ENCODE measurements at places on chromosomes 5 and 9.
A peak's percentile ranks its signal among the peaks of the same experiment; 100 is the strongest.

DNA sequence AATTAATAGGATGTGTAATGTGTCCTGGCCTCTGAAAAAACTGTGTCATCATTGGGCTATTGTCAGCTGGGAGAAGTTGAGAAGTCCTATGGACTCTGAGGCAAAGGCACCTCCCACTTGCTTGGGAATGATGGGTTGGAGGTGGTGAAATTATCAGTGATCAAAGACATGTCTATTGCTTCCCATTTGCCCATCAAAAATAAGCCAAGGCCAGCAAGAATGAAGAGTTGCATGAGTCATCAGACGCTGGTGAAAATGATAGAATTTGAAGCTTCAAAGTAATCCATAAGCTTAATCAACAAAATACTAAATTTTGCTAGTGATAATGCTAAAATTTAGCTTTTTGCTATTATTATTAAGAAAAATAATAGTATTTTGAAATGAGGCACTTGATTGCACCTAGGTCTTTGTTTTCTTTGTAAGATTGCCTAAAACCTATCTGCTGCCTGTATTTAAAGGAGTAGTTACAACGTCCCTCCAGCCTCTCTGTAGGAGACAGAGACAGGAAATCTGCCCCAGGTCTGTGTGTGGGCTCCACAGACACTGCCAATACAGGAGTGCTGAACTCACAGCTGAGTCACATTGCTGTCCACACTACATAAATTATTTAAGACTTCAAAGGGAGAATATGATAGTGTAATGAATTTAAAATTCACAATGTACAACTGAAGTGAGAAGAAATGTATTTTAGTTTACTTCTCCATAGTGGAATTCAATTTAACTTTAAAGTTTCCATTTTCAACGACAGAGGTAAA, 48.4 kb upstream of the APC start:
- no peak for DNase-seq

DNA sequence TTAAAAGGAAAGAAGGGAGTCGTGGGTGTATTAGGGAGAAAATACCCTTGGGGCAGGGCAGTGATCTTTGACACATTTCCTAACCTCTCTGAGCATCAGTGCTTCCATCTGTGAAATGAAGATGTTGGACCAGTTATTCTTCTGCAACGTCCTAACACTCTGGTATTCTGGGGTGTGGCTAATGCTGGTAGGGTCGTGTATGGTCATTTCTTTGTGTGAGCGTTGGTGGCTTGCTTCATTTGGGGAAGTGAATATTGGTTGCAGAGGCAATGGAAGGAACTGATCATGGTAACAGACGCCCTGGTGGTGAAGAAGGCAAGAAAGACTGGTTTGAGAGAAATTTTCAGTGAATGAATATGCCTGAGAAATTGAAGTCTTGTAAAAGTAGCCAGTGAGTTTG, 67.9 kb upstream of the TTC23L start:
- no peak for DNase-seq

DNA sequence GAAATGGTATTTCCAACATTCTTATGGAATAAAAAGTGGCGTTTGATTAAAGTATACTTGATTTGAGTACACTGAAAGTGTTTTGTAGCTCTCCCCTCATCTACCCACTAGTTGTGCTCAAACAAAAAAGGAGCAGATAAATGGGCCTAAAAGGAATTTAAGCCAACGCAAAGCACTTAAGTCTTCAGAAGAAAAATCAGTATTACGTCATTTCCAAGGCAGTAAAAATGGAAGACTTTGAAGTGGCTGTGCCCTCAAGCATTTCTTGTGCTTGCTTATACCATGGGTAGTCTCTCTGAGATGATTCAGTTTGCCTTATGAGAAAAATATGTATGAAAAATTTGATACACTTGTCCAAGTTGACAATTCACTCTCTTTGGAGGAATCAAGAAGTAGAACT, 279.9 kb upstream of the CD180 start:
- DNase-seq: peak; percentile 32

- no peak for DNase-seq
These were observed 551 bp downstream of the PCDHB6 start for GRCh38 chr5:141150224-141150992.

DNA sequence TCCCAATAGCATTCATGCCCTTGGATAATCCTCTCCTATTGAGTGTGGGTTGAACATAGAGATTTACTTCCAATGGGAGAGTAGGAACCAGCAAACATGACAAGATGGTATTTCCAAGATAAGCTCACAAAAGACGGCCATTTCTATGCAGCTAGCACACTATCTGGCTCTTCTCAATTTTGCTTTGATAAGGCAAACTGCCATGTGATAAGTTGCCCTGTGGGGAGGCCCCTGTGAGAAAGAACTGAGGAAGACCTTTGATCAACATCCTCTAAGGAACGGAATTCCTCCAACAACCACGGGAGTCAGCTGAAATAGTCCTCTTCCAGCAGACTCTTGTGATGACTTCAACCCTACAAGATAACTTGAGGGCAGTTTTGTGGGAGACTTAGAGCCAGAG, 211.9 kb upstream of the TRPM3 start:
- no peak for DNase-seq
